ENCODE measurements at places on chromosomes 2 and 18. TPM values are rescaled to one million over a fixed set of nuclear protein-coding genes. Genes with fewer than 3 reads are reported as not detected.

- DNase-seq: no peak
Observed at GRCh38 chr2:61295981-61296380, 134.0 kb downstream of the C2orf74 start.

- DNase-seq: no peak
Observed at GRCh38 chr2:74768401-74768914, 65.5 kb upstream of the HK2 start.

GRCh38 chr2:15223887-15224286 is 337.2 kb downstream of the NBAS start:
- DNase-seq: no peak

DNA sequence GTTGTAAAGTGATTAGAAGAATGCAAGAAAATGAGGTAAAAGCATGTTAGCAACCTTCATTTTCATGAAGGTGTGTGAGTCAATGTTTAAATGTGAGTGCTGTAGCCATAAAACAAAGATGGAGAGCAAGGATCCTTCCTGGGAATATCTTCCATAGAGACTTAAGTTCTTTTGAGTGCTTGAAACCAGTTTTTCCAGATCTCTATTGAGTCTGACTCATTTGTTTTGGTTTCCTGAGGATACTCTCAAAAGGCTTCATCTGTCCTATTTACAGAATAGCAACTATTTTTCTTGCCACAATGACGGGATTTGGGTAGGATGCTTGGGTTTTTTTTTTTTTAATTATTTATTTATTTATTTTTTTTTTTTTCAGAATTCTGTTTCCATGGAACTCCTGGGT is 45.9 kb upstream of the ASB1 start:
- no peak for DNase-seq

DNA sequence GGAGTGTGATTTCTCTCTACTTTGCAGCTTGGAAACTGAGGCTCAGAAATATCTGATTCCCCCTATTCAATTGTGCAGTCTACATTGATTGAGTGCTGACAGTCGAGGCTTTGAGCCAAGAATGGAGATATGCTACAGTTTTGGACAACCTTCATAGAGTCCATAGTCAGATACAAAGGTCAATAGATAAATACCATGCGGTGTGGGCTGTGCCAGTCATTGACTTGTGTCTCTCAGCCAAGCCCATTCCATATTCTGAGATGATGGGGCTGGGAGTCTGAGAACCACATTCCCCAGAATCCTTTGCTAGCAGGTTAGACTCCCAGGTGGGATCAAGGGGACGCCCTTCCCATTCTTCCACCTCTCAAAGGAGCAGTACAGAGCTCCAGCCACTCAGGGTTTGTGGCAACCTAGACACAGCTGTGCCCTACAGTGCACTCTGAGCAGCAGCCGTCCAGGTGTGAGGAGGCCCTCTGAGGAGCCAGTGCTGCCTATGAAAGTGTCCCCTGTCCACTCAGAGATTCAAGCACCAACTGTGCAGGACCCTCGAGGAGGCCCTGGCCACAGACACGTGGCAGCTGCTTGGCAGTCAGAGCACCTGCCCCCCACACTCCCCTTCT is 348.3 kb downstream of the CYRIA start:
- DNase-seq: no peak

- no peak for DNase-seq
Observed at GRCh38 chr2:233039212-233039845, 6.9 kb downstream of the NEU2 start.

DNA sequence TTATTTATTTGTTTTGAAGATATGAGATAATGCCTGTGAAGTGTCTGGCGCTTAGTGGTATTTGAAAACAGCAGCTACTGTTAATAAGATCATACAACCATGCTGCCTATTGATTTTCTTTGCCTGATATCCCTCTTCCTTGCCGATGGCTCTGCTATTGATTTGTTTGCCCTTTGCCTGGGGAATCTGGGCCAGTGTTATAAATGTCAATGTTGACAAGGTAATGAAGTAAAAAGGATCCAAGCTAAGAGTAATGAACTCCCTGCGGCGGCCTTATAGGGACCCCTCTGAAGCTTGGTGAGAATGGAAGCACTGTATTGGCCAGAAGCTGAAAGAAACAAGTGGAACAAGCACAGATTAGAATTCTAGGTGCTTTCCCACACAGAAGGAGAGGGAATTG is 854.6 kb downstream of the CNTNAP5 start:
- no peak for DNase-seq

DNA sequence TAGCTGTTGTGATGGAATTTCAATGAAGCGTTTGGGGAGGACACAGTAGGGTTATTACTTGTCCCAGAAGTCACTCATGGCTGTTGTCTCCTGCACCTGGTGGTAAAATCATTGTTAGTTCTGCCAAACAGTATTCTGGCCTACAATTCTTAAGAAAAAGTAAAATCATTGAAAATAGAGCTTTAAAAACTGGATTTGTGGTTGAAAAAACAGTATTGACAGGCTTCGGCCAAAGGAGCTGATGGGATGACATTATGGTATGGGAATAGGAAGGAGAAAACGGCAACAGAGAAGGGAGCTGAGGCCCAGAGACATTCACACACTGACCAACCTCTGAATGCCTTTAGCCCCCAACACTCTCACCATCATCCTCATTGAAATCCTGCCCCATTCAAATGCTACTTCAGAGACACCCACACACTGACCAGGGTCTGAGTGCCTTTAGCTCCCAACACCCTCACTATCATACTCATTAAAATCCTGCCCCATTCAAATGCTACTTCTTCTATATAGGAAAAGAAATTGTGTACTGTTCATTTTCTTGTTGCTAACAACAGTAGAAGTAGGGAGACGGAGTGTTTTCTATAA is 114.1 kb upstream of the OSR1 start:
- DNase-seq: no peak

- peak; percentile 34 for DNase-seq
Observed at GRCh38 chr18:3177902-3178687, 41.7 kb downstream of the MYOM1 start.

- no peak for DNase-seq
Observed at GRCh38 chr18:79583426-79583825, 96.2 kb upstream of the CTDP1 start.

- DNase-seq: peak; percentile 21
Observed at GRCh38 chr2:240785424-240786335, 34.3 kb downstream of the KIF1A start.

- DNase-seq: no peak
Observed at GRCh38 chr2:52135235-52135634, 1103.3 kb upstream of the NRXN1 start.

GRCh38 chr2:173806761-173807160 is 158.4 kb downstream of the SP3 start:
- no peak for DNase-seq

GRCh38 chr18:77114415-77115191 is 18.0 kb downstream of the MBP start:
- peak; percentile 93 for DNase-seq

GRCh38 chr18:12741351-12741750 is 38.5 kb downstream of the PSMG2 start:
- no peak for DNase-seq

DNA sequence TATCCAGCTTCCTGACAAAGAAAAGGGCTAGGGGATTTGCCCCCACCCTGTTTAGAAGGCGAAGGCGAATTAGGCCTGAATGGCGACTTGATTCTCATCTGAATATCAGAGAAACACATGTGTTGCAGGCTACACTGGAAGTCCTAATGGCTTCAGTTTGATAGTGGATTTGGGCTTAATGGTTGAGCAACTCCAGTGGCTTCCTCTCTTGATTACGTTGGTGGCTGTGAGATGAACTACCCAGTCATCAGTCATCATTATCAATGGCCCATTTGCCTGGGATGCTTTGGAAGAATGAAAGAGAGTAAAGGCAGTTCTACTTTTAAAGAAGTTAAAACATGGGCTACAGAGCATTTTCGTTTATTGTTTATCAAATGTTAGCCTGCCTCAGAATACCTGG is 60.9 kb upstream of the IL1R1 start:
- DNase-seq: no peak

GRCh38 chr2:116879650-116880160 is 934.8 kb upstream of the DDX18 start:
- no peak for DNase-seq

DNA sequence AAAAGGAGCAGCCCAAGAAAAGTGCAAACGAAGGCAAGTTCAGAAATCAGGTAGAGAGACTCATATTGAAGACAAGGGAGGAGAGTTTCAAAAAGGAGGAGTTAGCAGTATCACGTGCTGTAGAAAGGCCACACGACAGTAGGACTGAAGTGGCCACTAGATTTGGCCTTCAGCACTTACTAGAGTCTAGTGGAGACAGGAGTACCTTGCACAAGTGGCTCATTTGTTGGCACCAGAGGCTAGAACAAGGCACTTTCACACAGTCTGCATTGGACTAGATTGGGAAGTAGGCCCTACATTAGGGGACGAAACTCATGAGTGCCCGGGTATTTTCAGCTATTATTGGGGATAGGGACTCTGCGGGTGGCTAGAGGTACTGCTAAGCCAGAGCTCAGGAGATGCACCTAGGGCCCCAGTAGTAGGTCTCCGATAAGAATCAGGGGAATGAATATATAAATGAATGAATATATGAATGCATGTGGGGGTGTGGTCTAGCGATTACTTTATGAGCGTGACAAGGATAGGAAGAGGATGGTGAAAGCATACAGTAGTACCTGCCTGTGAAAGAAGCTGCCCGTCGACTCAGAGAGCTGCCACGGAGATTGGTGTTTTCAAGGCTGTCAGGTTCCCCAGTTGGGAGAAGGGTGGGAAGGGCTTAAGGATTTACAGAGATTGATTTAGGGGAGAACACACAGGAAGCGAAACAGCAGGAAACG is 1.4 kb upstream of the NCOA1 start:
- DNase-seq: no peak

DNA sequence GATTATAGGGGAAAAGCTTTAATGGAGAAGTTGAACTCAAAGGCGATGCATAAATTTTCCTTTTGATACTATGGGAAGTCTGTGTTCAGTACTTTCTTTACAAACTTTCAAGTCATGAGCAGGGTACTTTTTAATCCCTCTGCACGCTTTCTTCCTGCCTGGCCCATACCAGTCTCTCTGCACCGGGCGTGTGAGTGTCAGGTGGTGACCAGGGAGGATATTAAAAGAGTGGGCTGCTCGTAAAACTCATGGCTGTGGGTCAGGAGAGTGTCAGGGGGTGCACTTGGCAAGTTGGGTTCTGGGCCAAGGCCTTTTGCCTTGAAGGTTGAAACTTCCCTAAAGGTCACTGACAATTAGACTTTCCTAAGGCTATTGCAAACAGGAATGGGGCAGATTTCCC is 367.8 kb downstream of the GPD2 start:
- no peak for DNase-seq

SCYGR4 gene
- not detected for total RNA-seq

TXNDC2 gene
- total RNA-seq: not detected

LHCGR gene
- 0.10 TPM for total RNA-seq

SLC19A3 gene
- total RNA-seq: 1.2 TPM

CLEC4F gene
- 0.25 TPM for total RNA-seq

SLC8A1 gene
- total RNA-seq: 1,122 TPM

All from left ventricle myocardium superior (tissue), 1 donor.